Psoas muscle (tissue), 8 donors: ENCODE measurements at places on chromosomes 2 and 18. TPM values are rescaled to one million over a fixed set of nuclear protein-coding genes. Genes with fewer than 3 reads are reported as not detected.

DNA sequence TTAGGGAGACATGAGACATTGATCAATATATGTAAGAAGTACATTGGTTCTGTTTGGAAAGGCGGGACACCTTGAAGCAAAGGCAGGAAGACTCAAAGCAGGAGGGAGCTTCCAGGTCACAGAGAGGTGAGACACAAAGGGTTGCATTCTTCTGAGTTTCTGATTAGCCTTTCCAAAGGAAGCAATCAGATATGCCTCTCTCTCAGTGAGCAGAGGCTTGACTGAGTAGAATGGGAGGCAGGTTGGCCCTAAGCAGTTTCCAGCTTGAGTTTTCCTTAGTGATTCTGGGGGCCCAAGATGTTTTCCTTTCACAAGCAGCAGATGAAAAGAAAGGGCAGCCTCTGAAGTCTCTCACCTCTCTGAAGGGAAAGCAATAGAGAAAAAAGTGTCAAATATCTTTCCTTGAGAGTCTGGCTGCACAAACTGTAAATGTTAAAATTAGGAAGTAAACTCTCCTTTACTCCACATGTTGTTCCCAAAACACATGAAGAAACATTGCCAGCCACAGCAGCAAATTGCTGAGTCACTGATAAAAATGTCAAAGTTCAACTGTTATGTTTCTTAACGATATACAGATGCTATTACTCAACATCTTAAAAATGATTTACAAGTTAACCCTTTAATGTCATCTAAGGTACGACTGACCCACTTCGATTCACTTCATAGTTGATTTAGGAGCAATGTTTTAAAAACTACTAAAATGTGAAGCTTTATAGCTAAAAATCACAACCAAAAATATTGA is 40.3 kb downstream of the CYB5A start:
- DNase-seq, result no peak

DNA sequence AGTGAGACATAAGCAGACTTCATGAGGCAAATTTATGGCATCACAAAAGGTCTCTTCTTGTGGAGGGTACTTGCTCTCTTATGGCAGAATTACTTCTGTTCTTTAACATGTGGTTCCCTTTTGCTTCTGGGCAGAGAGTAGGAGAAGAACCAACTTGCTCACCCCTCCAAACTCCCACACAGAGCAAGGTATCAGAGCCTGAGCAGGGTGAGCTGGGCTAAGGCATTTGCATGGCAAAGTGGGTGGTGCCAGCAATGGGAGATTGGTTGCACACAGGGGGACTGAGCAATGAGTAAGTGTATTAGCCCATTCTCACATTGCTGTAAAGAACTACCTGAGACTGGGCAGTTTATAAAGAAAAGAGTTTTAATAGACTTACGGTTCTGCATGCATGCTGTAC is 64.2 kb upstream of the ITGB6 start:
- no peak for DNase-seq

- no peak for DNase-seq
These were observed 685.7 kb downstream of the GALR1 start for GRCh38 chr18:77935342-77935741.

- no peak for DNase-seq
These were observed 621.7 kb upstream of the ACVR2A start for GRCh38 chr2:147223119-147223518.

DNA sequence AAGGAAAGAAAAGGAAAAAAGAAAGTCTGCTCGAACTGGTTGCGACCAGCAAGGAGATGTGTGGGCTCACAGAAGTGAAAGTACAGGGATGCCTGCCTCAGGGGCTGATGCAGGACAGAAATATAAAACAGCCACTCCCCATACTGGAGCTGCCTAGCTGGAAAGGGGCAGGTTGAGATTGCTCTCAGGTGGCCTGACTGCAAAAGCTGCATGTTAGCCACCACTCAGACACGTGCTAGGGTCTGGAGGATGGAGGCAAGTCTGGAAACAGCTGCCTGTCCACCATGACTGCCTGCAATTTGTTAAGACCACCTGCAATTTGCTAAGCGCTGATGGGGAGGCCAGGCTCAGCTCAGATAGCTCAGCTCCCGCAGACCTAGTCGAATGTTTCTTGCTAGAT is 17.9 kb downstream of the B3GNT7 start:
- DNase-seq, result no peak

DNA sequence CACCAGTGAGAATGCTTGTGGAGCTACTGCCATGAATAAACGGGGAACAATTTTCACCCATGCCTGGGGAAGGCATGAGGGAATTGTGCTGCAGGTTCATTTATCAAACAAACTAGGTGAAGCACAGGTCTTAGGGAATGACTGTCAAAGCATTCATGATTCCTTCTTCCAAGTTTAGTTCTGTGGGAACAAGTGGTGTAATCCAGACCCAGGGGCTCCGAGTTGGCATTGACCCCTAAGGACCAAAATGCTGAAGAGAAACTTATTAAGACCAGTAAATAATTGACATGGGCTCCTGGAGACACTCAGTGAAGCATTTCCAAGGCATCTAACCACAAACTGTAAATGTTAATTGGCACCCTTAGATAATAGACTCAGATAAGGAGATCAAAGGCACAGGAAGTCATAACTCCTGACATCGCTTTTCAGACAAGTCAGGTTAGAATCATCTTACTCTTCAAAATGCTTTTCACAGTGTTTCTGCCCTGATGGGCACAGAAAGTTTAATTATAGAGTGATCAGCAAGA is 96.9 kb downstream of the SPP2 start:
- no peak for DNase-seq

- DNase-seq, result no peak
These were observed 141.3 kb downstream of the L3MBTL4 start for GRCh38 chr18:6273423-6273822.

DNA sequence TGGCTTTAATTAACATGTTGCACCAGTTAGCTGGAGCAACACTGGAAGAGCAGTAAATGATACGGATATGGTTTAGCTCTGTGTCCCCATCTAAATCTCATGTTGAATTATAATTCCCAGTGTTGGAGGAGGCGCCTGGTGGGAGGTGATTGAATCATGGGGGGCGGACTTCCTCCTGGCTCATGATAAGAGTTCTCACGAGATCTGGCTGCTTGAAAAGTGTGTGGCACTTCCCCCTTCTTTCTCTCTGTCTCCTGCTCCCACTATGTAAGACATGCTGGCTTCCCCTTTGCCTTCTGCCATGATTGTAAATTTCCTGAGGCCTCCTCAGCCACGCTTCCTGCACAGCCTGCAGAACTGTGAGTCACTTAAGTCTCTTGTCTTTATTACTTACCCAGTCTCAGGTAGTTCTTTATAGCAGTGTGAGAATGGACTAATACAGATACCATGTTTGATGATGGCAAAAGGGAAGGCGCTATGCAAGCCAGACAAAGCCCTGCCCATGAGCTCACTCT is 963.6 kb downstream of the SOCS6 start:
- DNase-seq, result no peak

GRCh38 chr2:24164416-24164973 is 10.4 kb upstream of the FAM228A start:
- no peak for DNase-seq

DNA sequence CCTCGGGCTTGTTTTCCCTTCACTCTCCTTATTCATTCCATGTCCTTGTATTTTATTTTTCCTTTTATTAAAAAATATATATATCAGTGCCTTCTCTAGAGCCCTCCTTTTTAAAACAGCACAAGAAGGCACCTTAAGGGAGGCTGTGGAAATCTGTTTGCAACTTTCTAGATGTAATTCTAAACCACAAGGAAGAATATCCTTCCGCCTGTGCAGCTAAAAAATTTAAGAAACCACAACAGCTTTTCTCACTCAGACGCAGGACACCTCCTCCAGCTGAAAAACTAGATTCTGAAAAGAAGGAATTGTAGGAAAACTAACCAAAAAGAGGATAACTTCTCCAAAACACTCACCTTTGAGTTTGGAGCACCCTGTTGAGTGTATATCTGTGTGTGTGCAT is 142.2 kb downstream of the BCL11A start:
- DNase-seq, result no peak

GRCh38 chr2:3282056-3282998 is 95.3 kb downstream of the EIPR1 start:
- DNase-seq, result peak; percentile 31

NCKAP5 gene
- total RNA-seq, result 0.15 TPM

GRCh38 chr2:224271617-224272236 is 130.2 kb downstream of the FAM124B start:
- no peak for DNase-seq

DNA sequence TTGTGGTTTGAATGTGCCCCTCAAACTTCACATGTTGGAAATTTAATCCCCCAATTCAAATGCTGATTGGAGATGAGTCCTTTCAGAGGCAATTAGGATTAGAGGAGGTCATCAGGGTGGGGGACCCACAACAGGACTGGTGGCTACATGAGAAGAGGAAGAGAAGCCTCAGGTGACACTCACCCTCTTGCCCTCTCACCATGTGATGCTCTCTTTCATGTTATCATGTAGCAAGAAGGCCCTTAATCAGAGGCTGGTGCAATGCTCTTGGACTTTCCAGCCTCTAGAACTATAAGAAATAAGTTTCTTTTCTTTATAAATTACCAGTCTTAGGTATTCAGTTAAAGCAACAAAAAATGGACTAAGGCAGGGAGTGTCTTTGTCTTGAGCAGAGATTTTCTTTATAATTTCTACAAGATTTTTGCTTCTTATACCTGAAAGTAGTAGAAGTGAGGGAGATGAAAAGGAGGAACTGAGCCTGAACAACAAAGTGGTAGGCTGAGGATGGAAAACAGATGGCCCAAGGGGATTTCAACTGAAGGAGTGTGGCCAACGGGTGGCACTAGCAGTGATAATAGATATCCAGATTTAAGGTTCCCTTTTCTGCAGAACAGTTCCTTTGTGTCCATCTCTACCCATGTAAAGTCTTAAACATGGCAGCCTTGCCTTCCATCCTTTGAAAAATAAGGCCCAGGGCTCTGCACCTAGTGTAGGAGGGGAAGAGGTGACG is 49.2 kb upstream of the TGIF1 start:
- no peak for DNase-seq

- DNase-seq, result no peak
These were observed 34.3 kb upstream of the RMP24 start for GRCh38 chr18:35938158-35938557.
